ENCODE measurements at places on chromosomes 1 and 21. TPM values are rescaled to one million over a fixed set of nuclear protein-coding genes. Genes with fewer than 3 reads are reported as not detected.

EFNA3 gene
- total RNA-seq: 4.0 TPM

KRTAP21-2 gene
- total RNA-seq: not detected

ARHGEF10L gene
- 20.3 TPM for total RNA-seq

ACTL8 gene
- total RNA-seq: 0.15 TPM

ZSWIM5 gene
- total RNA-seq: 5.8 TPM

CLDN17 gene
- not detected for total RNA-seq

CLCA4 gene
- total RNA-seq: not detected

RHCE gene
- 0.22 TPM for total RNA-seq

BARHL2 gene
- total RNA-seq: not detected

CSMD2 gene
- 3.5 TPM for total RNA-seq

TINAGL1 gene
- total RNA-seq: not detected
